ENCODE measurements at places on chromosomes 1 and 21. TPM values are rescaled to one million over a fixed set of nuclear protein-coding genes. Genes with fewer than 3 reads are reported as not detected.

DNM3 gene
- total RNA-seq: 10.2 TPM

DNA sequence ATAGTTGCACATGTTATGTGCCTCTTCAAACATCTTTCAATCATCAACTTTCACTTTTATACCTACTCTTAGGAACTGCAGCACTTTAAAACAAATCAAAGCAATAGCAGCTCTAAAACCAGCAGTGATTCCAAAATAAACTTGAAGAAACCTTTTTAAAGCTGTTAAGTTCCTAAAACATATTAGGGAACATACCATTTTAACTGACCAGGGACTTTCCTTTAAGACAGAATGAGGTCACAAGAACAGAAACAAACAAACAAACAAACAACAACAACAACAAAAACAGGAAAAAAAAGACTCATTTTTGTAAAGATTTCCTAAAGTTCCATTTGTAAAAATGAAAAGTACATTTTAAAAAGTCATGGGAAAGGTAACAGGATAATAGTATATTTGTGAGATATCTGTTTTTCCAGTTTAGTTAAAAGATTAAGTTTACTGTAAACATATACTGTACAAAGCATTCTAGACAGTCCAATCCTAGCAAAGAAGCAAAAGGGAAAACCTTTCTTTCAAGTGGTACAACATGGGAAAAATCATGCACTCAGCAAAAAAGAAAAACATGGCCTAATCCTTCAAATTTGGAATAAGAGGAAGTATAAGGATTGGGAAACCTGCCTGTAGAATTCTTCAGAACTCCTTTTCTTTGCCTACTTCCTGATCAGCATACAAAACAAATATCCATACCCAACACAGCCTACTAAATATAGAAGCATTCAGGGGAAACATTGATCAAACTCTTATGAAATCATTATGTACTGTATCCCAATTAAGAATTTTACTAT lies 45.5 kb downstream of the EPS15 start:
- no peak for DNase-seq

- no peak for DNase-seq
Measured at GRCh38 chr1:193060115-193060403, 647 bp downstream of the RO60 start.

GRCh38 chr1:236536540-236536939 lies 12.8 kb downstream of the LGALS8 start:
- no peak for DNase-seq

DNA sequence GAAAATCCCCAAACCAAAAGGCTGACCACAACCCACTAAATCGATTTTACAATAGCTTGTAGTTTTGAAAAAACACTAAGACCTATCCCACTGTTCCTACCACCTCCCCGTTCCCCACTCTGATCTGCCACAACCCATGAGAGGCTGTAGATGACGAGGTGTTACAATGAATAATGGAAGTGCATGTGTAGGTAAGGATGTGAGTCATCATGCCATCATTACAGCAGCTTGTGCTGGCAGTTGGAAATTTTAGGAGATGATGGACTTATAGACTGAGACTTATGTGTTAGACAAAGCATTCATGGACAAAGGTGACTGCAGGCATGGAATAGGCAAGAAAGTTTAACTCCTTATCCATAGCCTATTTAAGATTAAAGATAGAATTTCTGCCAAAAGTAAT lies 184.7 kb upstream of the CACYBP start:
- DNase-seq: no peak

Measured in spleen (tissue), 13 donors.